ENCODE measurements at places on chromosomes 2 and 18. TPM values are rescaled to one million over a fixed set of nuclear protein-coding genes. Genes with fewer than 3 reads are reported as not detected.

LAMA1 gene
- 257 TPM for total RNA-seq

TBR1 gene
- not detected for total RNA-seq

GRCh38 chr2:129248198-129248597, 731.3 kb upstream of the RAB6C start:
- H3K4me1 ChIP-seq, result peaks cover 4% of the 10 kb centered on the region
- H3K27ac ChIP-seq, result no peak overlapping the region
- H3K4me3 ChIP-seq, result no peak overlapping the region
- H3K27me3 ChIP-seq, result peaks cover 9% of the 10 kb centered on the region

DNA sequence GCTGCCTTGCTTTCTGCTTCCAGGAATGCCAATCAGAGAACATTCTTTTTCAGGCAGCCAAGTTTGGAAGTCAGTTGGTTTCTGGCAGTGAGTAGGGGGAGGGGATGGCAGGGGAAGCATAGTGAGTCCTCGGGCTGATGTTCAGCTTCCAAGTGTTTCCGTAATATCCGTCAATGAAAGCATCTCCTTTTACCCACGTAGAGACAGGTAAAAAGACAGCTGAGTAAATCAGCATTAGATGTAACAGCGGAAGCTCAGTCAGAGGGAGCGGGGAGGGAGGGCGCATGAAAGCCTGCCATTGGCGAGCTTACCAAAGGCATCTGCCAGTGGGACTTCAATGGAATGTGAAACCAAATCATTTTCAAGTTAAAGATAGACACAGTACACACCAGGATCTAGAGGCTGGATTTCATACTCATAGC, 117.1 kb upstream of the DTNA start:
- H3K27me3 ChIP-seq, result no peaks in the 10 kb centered on the region
- H3K4me3 ChIP-seq, result peak overlapping the region; percentile 73
- H3K27ac ChIP-seq, result peak overlapping the region; percentile 90
- peaks cover 1% of the 10 kb centered on the region for H3K36me3 ChIP-seq

HDLBP gene
- total RNA-seq, result 399 TPM

DNA sequence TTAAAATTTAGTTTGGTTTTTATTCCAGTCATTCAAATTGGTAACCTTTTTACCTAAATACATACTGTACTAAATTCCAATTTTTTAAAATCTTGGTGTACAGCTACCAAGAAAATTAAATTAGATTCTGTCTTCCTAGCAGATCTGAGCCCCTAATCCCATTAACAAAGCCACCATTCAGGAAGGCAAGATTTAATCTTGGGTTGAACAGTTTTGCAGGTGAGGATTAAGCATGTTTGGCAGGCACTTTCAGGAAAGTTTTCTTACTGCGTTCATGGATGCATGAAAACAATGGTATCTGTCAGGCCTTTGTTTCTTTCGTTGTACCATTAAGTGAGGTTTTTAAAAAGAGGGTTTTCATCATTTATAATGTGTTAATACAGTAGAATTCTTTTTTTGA, 32.8 kb downstream of the ITPRID2 start:
- DNase-seq, result no peak
- no peak overlapping the region for H3K4me3 ChIP-seq
- H3K4me1 ChIP-seq, result peaks cover 5% of the 10 kb centered on the region
- peaks cover 22% of the 10 kb centered on the region for H3K36me3 ChIP-seq
- H3K27me3 ChIP-seq, result no peaks in the 10 kb centered on the region

- peaks cover 9% of the 10 kb centered on the region for H3K4me1 ChIP-seq
- no peak overlapping the region for H3K4me3 ChIP-seq
- H3K27me3 ChIP-seq, result peaks cover 6% of the 10 kb centered on the region
- no peaks in the 10 kb centered on the region for H3K36me3 ChIP-seq
- no peak overlapping the region for H3K27ac ChIP-seq
These were observed 301.5 kb upstream of the LYPD1 start for GRCh38 chr2:132971310-132972061.

DNA sequence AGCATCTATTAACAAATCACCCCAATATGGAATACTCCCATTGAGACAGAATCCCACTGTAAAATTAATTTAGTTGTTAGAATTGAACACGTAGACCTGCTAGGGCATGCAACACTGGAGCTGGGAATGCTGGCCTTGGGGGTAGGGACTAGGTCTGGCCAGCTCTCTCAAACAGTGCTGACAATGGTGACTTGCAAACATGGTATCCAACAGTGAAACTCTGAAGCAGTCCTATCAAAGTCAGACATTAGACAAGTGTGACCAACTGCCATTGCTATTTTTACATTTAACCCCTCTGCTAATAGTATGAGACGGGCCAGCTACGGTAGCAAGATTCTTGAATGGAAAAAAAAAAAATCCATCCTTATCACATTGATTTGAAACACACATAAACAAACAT, 7.2 kb downstream of the E2F6 start:
- no peak overlapping the region for H3K4me3 ChIP-seq
- peaks cover 30% of the 10 kb centered on the region for H3K4me1 ChIP-seq
- H3K36me3 ChIP-seq, result peaks cover 9% of the 10 kb centered on the region
- DNase-seq, result no peak
- peak overlapping the region; percentile 62 for H3K27ac ChIP-seq

LGALSL gene
- total RNA-seq, result 22.6 TPM

DNA sequence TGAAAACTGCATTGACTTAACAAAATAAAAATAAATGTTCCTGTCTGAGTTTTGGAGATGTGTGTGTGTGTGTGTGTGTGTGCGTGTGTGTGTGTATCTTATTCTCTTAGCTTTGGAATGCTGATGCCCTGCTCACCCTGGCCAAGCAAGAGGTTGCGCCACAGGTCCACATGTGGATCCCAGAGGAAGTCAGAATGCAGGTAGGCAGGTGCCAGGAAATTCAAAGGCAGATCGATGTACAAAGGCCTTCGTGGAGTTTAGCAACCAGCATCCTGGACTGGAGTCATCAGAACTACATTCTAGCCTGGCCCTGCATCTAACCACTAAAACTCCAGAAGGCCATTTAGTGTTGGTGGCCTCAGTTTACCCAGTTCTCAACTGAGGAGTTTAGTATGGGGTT, 12.4 kb downstream of the G6PC2 start:
- peaks cover 3% of the 10 kb centered on the region for H3K4me1 ChIP-seq
- H3K36me3 ChIP-seq, result no peaks in the 10 kb centered on the region
- no peak overlapping the region for H3K4me3 ChIP-seq
- no peak overlapping the region for H3K27ac ChIP-seq
- peaks cover 42% of the 10 kb centered on the region for H3K27me3 ChIP-seq

DNA sequence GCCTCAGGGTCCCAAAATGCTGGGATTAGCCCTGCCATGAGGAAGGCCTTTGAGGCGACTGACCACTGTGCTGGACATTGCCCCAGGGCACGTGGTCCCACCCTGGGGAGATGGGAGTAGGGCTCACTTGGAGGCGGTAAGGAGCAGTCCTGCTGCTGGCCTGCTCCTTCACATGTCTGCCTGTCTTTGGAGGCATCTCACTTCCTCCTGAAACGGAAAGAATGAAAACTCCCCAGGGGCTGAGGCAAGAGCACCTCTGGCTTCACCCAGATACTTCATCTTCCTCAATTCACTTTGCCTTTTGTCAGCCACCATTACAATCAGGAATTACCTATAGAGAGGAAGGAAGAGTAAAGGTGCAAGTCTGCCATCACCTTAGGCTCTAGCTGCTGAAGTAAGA, 59.9 kb upstream of the GATA6 start:
- no peaks in the 10 kb centered on the region for H3K27me3 ChIP-seq
- DNase-seq, result no peak
- H3K4me3 ChIP-seq, result no peak overlapping the region
